ENCODE measurements at places on chromosomes 4 and X.

DNA sequence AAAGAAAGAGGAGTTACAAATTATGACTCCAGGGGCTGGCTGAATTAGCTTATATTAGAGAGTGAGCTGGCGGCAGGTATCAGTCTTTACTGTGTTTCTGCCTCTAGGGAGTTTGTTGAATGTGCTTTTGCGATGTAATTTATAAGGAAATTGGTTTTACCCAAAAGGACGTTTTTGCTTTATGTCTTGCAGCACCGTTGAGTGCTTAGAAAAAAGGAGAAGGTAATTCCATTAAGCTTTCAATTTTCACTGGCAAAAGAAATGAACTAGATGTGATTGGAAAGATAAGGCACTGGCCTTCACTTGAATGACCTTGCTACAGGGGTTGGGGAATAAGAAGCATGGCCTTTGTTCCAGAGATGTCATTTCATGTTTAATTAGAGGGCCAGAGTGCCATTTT is 74.9 kb upstream of the CBR4 start:
- no peak for DNase-seq

GRCh38 chr4:145199051-145199716 is 18.8 kb upstream of the OTUD4 start:
- no peak for DNase-seq

DNA sequence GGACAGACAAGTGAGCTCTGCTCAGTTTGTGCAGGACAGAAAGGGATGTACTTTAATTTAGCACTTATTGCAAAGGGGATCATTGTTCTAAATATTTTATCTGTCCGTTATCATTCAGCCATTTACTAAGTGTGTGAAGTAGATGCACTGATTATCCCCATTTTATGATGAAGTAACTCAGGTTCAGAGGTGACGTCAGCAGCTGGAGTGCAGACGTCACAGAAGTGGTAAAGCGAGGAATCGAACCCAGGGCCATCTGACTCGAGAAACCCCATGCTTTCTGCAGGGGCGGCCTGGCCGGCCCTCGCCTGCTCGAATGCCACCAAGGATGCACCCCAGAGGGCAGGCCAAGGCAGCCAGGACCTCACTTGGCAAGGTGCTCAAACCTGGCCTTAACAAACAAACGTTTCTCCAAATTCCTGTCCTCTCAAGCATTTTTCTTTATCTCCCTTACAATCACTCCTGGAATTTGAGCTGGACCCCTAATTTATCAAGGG is 75.0 kb downstream of the DCTD start:
- DNase-seq, result no peak

DNA sequence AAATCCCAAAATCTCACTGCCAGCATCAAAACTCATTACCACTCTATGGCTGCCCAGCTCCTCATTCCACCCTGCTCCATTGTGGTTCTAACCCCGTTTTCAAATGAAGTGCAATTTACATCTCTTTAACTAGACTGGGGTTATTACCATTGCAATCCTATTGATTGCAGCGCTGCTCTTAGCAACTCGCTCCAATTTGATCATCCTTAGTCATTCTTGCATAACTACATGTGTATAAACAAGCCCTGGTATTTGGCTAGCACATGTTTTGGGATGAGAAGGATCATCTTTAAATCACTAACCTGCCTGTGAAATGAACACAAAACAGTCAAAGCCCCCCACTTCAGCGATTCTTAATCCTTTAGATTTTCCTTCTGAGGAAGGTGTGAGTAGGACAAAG is 340.1 kb upstream of the PPARGC1A start:
- DNase-seq, result no peak

GRCh38 chr4:55127053-55127452 is 1.7 kb upstream of the KDR start:
- DNase-seq, result no peak

GRCh38 chrX:9522378-9523155 is 57.7 kb downstream of the TBL1X start:
- DNase-seq, result no peak

- no peak for DNase-seq
These were observed 37.3 kb upstream of the NMU start for GRCh38 chr4:55673424-55673823.

DNA sequence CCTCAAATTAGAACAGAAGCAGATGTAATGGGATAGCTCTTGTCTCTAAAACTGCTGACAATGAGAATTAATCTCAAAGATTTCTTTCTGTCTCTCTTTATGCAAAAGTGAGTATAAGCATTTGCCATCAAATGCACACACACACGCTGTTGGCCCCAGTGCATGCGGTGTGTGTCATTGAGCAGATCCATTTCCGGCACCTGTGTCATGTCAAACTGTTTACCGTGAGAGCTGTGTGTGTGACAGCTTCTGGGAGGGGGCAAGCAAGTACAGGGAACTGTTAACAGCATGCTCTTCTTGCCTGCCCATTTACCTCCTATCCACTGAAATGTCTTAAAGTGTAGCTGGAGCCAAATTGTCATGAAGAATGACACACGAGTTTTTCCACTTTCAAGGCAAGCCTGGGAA is 297.9 kb upstream of the FAT4 start:
- DNase-seq, result no peak

DNA sequence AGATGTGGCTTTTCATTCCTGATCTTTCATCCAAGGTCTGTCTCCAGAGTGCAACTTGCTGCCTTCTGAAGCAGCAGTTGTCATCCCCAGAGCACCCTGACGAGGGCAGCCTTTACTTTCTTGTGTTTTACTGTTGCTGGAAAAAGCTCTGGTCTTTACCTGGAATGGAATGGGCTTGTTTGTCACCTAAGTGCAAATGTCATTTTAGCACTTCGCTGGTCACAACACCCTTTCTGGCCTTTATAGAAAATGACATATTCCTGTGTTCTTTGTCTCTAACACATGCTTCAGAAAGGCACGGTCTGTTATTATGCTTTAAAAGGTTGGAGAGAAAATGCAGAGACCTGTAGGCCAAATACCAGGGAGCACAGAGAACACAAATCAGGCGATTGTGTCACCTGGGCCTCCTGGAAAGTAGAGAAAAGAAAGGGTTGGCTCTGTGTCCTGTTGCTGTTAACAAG is 332.7 kb upstream of the IGFBP7 start:
- no peak for DNase-seq

- no peak for DNase-seq
These were observed 367.8 kb upstream of the SLC7A11 start for GRCh38 chr4:138609943-138610350.

GRCh38 chr4:112938461-112939058 is 110.9 kb upstream of the ANK2 start:
- DNase-seq, result no peak

GRCh38 chr4:1970926-1971325 is 37.8 kb downstream of the NELFA start:
- no peak for DNase-seq

DNA sequence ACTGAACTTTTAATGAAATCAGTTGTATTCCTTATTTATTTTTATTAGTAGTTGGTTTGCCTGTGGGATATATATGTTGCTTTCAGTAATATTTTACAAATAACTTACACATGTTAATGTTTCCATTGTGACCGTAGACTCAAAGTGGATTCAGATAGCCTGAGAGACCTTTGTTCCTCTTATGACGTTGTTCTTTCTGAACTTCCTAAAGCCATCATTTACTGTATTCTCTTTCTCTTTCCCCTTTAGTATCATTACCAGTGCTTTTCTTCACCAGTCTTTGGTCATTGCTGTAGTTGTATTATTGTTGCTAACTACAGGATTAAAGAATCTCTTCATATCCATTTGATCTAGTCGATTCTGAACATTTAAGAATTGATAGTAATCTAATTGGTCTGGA is 4.3 kb downstream of the STIM2 start:
- DNase-seq, result no peak

DNA sequence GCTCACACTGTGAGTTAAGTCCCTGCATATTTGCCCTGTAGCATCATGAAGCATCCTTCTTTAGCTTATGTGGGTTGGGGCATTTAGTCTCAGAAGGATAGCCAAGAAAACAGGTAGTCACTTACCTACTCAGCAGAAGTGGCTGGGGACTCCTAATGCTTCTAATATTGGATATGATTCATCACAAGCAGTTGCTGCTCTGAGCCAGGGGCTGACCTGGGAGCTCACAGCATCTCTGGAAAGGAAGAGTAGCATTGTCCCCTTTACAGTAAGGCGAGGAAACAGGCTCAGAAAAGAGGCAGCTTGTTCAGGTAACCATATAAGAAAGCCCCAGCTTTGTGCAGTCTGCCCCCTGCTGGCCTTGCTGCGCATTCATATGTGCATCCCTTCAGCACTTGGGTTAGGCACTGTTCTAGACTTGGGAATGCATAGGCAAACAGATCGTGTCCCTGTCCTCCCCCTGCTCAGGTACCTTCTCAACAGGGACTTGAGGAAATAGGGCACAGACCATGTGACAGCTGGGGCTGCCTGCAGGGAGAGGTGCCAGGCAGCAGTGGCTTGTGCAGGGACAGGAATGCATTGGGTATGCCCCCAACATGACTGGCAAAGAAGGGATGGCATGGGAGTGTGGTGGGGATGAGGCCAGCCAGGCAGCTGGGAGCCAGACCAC is 35.7 kb upstream of the TBC1D14 start:
- DNase-seq, result no peak

DNA sequence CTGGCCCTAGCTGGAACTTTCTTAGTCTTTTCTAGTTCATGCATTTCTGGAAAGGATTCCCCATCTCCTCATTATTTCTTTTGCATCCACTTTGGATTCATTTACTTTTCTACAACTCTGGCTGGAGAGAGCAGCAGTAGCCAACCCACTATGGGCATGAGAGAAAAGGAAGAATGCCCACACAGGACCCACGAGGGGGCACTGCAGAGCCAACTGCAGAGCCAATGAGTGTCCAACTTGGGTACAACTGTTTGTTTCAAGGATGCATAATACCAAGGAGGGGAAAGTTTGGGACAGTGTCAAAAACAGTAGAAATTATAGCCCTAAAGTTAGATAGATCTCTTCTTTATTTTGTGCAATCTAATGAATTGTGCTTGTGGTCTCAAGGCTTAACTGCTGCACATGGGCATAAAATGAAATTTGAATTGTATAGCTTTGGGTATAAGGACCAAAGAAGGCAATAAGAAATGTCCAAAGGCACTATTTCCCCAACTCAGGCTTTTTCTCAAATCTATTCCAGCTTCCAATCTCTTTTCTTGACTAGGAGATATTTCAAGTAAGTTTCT is 230.6 kb downstream of the NSUN7 start:
- no peak for DNase-seq

DNA sequence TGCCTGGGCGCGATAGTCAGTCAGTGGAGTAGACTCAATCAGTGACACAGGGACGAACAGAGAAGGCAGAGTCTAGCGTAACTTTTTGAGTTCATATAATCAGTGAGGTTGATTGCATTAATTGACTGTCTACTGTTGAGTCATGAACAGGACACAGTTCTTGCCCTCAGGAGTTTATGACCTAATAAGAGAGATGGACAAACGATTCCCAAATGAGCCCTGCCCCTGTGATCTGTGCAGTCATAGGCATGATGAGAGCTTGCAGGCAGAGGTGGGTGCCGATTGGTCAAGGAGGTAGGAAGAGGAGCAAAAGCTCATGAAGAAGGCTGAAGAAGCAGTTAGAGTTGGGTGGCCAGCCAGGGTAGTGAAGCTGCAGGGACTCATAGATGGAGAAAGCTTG is 57.1 kb downstream of the ADD1 start:
- DNase-seq, result no peak

DNA sequence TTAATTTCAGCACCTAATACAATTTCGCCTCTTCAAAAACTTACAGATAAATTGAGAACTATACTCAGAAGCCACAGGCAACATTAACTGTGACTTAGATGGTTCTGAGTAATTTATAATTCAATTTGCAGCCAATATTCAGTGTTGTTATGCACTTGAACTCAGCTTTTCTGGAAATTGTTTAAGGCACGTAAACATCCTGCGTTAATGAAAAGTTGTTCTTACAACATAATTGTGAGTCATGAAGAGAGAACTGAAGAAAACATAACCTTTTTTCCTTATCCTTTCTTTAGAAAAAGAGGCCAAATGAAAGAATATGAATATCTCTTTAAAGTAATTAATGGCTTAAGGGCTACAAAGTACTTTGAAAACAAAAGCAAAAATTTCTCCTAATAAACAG is 16.6 kb upstream of the H2AZ1 start:
- no peak for DNase-seq

DNA sequence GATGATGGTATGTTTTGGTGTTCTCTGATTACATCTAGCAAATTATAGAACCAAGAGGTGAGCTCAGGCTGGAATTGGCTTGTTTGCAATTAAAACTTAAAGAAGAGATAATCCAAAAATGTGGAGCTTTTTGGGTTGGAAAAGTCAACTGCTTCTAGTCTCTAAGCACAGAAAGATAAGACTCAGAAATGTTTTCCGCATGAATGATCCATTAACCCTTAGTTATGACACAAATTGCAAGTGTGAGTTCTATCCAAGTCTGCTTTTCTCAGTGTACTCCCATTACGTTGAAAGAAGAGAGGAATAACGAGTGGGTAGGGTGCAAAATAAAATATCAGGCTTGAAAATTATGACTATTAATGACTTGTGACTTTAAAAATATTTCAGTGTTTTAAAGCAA is 38.5 kb downstream of the HPGD start:
- DNase-seq, result no peak

GRCh38 chr4:25481648-25482047 is 104.6 kb downstream of the ANAPC4 start:
- DNase-seq, result no peak

DNA sequence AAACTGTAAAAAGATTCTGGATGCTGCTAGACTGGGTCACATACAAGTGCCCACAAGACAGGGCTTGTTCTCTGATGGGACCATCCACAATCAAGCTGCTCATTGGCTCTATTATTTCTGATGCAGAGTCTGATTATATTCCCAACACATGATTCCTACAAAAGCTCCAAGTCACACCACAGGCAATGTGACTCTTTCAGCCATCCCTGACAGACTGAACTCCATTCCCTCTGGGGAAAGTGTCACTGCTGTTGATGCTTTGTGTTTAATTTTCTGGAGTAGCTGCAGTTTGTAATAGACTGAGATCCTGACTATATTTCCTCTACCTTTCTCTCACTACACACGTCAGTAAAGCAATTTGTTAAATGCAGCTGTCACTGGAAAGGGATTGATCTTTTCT is 55.4 kb upstream of the BCLAF3 start:
- no peak for DNase-seq

DNA sequence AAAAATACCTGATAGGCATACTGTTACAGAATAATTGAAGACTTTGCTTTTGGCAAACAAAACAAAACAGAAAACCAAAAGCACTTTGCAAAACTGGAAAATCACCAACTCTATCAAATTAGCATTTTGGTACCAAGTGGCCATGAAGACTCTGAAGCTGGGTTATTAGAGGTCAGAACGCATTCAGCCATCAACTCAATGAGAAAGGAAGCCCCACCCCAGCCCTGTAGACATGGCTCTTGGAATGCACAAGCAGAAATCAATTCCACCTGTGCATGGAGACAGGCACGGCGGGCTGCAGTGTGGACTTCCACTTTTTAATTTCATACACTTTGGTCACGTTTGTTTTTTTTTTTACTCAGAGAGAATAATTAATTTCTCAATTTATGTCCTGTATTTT is 93.6 kb upstream of the DHX15 start:
- DNase-seq, result no peak

GRCh38 chr4:174120446-174121295 is 162.8 kb downstream of the FBXO8 start:
- no peak for DNase-seq

- DNase-seq, result no peak
These were observed 132.1 kb upstream of the CXCL13 start for GRCh38 chr4:77473509-77473908.

GRCh38 chr4:76723924-76724323 is 174.0 kb downstream of the SOWAHB start:
- no peak for DNase-seq

Data from GM12892 (cell line).